T-helper 1 cell (primary cell): ENCODE measurements at places on chromosomes 11 and 22.
A peak's percentile ranks its signal among the peaks of the same experiment; 100 is the strongest.

DNA sequence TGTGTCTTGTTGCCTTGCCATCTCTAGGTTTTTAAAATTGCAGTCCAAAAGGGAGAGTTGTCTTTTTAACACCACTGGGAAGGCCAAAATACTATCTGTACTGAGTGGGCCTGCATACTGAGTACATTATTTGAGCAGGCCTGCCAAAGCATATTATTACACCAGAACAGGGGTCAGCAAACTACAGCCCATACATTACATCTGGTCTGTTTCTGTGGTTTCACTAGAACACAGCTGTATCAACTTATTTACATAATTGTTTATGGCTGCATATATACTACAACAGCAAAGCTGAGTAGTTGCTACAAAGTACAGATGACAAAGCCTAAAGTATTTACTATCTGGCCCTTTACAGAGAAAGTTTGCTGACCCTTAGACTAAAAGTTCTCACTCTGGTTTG is 74.0 kb downstream of the USP35 start:
- no peak for DNase-seq

DNA sequence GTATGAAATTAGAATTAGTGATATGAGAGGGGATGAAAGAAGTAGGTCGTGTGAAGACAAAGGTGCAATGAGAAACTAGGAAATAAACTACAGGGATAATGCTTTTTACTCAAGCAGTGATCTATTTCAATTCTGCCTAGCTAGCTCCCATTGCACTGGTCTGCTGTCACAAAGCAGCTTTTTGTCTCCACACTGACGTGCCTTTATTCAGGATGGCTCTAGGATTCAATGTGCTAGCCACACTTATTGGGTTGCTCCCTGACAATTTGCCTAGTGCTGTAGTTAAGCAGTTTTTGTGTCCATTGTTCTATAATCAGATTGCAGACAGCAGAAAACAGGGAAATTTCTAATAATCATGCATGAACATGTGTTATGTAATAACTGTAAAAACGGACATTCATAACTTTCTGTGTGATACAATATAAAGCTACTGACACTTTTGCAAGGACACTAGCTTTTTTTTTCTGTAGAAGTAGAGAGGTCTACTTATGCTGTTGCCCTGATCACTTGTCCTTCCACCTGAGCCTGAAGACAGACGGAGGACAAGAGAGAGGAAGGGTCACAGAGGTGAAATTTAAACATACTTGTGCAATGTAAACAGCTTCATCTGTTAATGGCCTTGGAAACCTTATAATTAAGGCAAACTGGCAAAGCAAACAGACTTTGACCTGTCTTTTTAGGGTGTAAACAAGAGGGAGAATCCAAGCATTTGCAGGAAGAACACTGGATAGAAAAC is 269.6 kb downstream of the LRRC4C start:
- no peak for DNase-seq

- no peak for DNase-seq
Observed at GRCh38 chr11:66072518-66072917, 2.4 kb downstream of the PACS1 start.

DNA sequence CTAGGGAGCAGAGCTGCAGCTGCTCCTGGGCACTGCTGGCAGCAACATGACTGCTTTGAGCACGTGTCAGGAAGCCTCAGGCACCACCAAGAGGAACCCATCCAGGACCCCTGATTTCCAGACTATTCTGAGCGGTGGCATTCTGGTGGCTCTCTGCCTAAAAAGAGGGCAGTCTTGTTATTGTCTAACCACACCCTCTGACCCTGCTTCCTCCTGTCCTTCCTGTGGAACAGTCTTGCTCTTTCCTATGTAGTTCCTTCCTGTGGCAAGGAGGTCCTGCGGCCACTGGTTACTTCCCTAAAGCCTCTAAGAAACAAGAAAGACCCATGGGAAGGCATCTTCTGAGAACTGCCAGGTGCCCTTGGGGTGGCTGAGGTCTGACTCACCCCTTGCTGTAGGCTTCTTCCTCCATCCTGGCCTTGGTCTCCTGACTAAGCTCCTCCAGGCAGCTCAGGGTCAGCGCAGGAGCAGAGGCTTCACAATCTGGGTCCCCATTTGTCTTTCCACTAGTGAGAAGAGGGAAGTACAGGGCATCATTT is 13.1 kb upstream of the LYVE1 start:
- no peak for DNase-seq

DNA sequence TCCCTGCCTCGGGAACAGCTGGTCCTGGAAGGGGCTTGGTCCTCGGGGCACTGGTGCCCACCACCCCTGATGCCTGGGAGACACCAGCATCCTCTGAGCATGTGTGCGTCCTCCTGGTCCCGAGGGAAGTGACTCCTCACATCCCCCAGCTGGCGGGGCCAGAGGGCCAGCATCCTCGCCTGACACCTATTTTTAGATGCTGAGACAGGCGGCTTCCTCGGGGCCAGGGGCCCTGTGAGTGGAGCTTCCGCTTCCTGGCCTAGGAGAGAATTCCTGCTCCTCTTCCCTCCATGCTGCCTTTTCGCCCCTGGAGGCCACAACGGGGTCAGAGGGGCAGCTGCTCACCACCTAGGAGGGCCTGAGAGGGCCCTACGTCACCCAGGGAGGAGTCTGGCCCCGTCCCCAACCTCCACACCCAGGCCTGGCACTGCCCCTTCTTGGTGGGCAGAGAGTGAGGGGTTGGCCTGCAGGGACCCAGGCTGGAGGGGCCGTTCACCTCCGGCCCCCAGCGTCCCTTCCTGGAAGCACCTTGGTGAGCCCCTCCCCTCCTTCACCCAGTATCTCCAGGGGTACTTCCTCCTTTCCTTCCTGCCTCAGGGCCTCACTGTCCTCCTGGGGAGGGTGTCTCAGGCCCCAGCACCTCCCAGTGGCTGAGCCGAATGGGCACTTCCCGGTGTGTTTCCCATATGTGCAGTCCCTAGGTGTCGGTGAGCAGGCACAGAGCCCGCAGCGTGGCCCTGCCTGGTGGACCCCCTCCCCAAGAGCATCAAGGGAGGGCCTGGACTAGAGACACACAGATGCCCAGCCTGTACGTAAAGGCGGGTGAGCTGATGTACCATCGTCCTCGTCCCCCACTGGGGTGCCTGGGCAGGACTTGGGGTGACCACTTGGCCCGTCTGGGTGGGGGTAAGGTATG is 6.1 kb downstream of the CD81 start:
- peak; percentile 1 for DNase-seq

DNA sequence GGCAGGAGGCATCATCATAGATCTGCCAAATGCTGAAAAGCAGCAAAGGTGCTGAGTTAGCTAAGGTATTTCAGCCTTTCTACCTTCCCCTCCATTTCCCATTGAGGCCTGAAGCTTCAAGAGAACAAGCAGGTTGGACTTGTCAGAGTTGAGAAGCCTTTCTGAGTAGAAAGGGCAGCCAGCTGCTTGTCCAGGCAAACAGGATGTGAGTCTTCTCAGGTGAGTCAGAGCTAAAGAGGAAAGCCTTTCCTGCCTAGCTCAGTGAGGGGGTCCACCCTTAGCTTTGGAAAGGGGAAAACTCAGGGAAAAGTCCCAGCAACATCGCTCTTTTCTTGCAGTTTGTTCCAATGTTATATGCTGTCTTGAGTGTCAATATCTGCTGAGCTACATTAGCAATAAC is 13.2 kb upstream of the MPZL2 start:
- DNase-seq: no peak

- no peak for DNase-seq
Observed at GRCh38 chr22:30826670-30827355, 132.1 kb downstream of the OSBP2 start.

- peak; percentile 41 for DNase-seq
Observed at GRCh38 chr11:118439646-118440045, 3.4 kb downstream of the KMT2A start.

- no peak for DNase-seq
Observed at GRCh38 chr11:132126973-132127899, 756.8 kb downstream of the NTM start.

DNA sequence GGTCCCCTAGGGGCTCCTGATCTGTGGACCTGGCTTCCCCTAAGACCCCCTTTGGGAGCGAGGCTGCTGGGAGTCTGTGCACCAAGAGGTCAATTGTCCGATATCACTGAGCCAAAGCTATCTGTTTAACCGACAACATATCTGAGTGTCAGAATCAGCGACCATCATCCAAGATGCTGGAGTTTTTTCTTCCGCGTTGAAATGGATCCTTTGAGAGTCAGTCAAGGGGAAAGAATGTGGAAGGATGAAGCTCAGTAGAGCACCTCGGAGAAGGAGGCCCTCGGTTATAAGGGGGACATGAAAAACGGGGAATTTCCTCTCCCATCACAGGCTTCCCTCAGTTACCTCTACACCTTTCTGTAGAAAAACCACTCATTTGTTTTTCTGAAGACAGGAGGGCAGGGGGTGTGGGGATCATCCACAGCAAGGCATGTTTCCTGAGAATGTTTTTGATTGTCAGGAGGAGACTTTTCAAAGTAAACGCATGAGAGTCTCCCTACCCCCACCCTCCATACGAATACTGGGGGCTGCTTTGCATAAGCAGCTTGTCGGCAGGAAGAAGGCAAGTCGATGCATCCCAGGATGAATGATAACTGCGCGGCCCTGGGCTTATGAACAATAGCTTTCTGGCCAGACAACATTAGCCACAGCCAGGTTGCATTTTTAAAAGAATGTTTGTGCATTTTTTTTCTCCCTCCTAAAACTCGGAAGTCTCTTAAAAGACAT is 37.7 kb upstream of the CCND1 start:
- DNase-seq: no peak

DNA sequence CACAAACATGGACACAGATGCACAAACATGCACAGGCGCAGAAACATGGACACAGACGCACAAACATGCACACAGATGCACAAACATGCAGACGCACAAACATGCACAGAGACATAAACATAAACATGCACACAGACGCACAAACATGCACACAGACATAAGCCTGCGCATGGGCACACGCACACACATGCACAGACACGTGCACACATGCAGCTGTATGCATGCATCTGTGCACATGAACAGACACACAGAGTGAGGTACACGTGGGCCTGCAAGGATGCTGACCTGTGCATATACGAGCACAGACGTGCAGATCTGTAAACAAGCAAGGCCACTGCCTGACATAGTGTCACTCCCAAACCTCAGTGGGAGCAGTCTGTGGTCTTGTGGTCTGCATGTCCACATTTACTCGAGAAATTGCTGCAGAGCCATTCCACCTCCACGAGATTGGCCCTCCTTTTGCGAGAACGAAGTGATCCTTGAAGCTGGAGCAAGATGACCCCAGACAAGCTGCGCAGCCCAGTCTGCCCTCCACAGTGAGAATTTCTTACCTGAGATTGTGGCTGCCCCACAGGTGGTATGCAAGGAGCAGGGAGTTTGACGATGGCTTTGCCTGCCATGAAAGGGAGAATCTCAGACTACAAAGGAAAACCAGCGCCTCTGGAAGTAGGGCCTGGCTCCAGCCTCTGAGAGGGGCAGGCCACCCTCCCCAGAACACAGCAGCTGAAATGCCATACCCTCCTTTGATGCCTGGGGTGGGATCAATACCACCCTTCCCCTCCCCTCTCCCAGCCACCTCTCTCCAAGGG is 299.9 kb downstream of the BRD1 start:
- no peak for DNase-seq

DNA sequence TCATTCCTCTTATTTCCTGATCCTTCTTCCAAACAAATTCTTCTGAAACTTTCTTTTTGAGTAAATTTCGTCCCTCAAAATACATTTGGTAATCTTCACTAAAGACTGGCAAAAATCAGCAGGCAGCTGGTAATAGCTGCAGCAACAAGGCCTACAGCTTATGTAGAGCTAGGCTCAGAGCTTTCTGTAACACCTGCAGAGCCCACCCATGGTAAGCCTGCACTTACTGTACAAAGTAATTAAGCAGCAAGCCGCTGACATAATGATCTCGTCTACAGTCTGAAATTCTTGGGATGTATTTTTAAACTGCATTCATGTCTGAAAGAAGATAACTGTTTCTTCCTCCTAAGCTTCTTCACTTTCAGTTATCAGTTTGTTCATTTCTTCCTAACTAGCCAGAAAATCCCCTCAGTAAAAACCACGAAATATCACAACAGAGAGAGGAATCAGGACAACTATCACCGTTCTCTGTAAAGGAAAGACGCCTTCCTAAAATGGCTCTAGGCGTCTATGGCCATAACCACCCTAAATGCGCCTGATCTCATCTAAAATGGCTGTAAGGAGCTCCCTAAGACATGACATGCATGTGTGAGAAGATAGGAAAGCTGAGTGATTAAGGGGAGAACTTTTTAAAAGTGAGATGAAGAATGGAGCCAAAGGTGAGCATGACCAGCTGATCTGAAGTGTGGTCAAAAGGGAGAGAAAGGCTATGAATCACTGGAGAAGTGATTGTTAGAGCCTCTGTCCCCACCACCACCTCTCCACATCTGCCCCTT is 56.2 kb downstream of the DENND5A start:
- no peak for DNase-seq

GRCh38 chr11:34789196-34789834 is 126.9 kb downstream of the APIP start:
- DNase-seq: no peak
